ENCODE measurements at places on chromosomes 7 and 10.
A peak's percentile ranks its signal among the peaks of the same experiment; 100 is the strongest.

- no peak for DNase-seq
Measured at GRCh38 chr10:22054961-22055360, 51.4 kb upstream of the DNAJC1 start.

DNA sequence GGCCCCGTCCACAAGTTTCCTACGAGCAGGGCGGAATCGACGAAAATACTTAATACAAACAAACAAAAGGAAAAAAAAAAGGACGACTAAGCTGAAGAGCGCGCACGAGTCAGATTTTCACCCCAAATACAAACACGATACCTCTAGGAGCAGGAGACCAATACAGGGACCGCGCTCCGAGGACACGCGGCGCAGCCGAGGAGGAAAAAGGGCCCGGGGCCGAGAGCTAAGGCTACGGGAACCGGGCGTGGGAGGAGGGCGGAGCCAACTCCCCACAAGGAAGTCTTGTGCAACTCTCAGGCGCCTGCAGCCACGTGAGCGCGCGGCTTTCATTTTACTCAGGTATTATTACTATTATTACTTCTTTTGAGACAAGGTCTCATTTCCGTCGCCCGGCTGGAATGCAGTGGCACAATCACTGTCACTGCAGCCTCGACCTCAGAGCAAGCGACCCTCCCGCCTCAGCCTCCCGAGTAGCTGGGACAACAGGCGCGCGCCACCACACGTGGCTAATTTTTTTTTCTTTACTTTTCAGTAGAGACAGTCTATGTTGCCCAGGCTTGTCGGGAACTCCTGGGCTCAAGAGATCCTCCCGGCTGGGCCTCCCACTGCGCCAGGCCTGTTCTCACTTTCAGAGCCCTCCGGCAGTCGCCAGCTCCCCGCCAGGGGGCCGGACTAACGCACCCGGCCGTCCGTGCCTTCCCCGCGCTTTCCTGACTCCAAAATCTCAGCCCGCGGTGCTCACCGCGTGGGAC is 1.2 kb downstream of the HNRNPF start:
- peak; percentile 97 for DNase-seq

- no peak for DNase-seq
Measured at GRCh38 chr7:143504215-143504936, 26.7 kb downstream of the TAS2R41 start.

- DNase-seq: no peak
Measured at GRCh38 chr10:5555021-5555510, 30.3 kb downstream of the CALML3 start.

- peak; percentile 36 for DNase-seq
Measured at GRCh38 chr7:43905956-43906330, 453 bp downstream of the URGCP start.

DNA sequence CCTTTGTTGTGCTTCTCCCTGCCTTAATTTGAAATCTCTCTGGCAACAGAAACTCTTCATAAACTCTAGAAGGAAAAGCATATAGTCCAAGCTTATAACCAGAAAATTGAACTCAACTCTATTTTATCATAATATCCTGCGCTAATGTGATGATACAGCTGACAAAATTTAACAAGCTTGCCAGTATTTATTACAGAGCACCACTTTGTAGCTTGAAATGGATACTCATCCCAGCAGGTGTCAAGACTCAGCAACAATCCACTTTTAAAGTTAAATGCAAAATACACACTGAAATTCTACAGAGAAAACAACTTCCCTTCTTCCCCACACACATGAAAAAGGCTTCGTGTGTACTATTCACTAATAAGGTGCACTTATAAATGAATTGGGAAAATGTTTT is 228.9 kb downstream of the AGMO start:
- DNase-seq: no peak

- DNase-seq: no peak
Measured at GRCh38 chr10:122379041-122379440, 4.5 kb downstream of the PLEKHA1 start.

- DNase-seq: no peak
Measured at GRCh38 chr10:127154831-127155620, 41.4 kb downstream of the INSYN2A start.

GRCh38 chr10:14700546-14700945 is 74.2 kb downstream of the FAM107B start:
- DNase-seq: no peak

- DNase-seq: no peak
Measured at GRCh38 chr7:51899611-51900010, 583.0 kb upstream of the COBL start.

DNA sequence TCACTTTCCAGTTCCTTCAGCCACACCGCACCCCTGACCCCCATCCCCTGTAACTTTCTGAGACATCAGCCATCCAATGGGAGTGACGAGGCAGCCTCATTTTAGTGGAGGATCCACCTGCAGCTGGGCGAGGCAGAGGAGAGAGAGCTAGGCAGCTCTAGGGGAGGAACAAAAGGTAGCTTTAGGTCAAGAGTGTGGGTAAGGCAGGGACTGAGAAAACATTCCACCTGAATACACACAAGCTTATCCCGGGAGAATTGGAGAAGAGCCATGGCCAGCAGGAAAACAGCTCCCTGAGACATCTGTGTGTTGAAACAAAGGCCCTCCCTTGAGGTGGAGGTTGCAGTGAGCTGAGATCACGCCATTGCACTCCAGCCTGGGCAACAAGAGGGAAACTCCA is 6.7 kb upstream of the KLRG2 start:
- DNase-seq: no peak

GRCh38 chr7:150938566-150938965 is 39.6 kb downstream of the KCNH2 start:
- DNase-seq: no peak

DNA sequence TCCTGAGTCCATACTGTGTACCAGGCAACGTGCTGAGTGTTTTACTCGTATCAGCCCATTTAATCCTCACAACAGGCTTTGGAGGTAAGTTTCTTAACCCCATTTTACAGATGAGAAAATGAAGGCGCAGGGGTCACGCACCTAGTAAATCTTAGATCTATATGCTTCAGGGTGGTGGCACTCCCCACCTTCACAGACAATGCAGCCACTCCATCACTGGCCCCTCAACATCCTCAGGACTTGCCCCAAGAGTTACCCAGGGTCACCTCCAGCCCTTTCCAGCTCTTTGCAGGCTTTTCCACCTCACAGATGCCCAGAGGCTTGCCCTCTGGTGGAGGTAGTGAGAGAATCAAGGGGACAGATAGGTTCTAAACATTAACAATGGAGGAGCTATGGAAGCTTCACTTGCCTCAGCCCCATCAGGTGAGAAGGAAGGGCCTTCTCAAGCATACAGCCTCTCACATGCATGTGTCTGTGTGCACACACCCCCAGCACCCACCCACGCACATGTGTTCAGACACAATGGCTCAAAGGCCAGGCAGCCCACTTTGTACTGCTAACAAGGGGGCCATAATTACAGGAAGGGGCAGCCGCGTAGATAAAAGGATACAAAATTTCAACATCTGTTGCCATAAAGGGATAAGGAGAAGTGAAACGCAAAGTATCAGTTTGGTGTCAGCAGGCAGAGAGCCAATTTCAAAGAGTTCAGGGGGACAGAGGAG is 29.1 kb downstream of the DPCD start:
- DNase-seq: no peak

GRCh38 chr7:70239918-70240317 is 641.6 kb downstream of the AUTS2 start:
- no peak for DNase-seq

- DNase-seq: no peak
Measured at GRCh38 chr10:103742824-103743223, 112.6 kb downstream of the SH3PXD2A start.

GRCh38 chr7:3431306-3431705 is 130.3 kb downstream of the SDK1 start:
- no peak for DNase-seq

GRCh38 chr7:23234569-23235296 is 11.8 kb upstream of the GPNMB start:
- DNase-seq: no peak

DNA sequence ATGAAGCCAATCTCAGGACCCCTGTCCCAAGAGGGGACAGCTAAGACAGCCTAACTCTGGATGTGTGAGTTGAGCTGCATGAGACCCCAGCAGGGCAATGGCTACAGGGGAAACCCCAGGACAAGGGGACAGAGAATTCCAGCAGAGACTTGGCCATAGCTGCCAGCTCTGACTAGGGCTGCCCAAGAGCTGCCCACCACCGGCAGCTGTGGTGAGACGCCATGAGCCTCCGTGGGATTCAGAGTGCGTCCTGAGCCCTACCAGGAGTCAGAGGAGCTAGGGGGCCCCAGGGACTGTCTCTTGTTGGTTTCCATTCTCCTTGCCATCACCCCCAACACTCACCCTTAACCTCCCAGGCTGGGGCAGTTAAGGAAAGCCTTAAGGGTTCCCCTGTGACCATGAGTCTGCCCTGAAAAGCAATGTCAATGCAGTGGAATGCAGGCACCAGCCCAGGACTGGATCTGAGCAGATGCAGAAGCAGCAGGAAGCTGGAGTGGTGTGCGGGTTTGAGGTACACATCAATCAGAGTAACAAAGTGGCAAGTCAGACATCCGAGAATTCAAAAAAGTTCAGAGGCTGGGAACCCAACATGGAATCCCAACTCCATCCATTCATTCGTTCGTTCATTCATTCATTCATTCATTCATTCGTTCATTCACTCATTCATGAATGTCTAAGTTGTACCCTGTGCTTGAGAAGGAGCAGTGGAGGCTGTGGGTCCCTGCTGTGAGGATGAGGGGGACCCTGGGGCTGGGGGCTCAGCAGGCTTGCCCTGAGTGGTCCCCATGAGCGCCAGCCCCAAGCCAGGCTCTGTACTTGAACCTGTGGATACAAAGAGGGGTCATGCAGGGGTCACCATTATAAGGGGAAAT is 52.9 kb downstream of the C10orf120 start:
- DNase-seq: no peak

- no peak for DNase-seq
Measured at GRCh38 chr7:27602766-27603165, 59.9 kb downstream of the HIBADH start.

- no peak for DNase-seq
Measured at GRCh38 chr10:70561070-70561469, 41.5 kb downstream of the PRF1 start.

DNA sequence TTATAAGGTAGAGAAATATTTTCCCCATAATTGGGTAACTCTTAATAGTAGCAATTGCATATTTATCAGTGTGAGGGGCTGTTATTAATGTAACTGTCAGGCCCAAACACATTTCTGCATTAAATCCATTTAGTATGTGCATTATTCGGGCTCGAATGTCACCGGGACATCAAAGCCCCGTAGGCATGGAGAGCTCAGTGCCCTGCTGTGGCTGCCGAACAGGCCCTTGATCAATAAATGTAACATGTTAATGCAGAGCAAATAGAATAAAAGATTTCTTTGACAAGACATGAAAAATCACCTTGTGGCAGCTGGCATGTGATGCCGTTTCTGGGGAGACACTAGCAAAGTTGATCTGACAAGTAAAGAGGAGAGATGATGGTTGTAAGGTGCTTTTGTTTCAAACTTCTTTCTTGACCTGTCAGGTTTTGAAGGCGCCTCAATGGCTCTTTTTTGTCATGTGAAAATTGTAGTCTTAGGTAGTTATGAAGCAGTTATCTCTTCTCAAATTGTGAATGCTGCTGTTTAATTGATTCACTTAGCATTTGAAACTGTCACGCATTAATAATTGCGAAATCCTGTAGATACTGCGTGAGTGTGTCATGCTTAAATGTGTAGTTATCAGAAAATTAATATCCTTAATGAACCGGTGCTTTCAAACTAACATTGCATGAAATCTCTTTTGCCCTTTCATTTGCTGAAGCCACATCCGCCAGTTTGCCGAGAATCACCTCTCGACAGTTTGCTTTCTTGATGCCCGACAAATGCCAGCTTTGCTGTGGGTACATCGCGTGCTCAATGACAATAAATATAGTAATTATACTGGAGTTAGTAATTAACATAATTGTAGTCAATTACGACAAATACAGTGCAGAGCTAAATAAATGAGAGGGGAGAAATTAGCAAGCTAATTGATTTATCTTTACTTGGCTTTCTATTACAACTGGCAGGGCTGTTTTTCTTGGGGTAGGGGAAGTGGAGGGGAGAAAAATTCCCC is 19.5 kb downstream of the LRMDA start:
- DNase-seq: no peak

DNA sequence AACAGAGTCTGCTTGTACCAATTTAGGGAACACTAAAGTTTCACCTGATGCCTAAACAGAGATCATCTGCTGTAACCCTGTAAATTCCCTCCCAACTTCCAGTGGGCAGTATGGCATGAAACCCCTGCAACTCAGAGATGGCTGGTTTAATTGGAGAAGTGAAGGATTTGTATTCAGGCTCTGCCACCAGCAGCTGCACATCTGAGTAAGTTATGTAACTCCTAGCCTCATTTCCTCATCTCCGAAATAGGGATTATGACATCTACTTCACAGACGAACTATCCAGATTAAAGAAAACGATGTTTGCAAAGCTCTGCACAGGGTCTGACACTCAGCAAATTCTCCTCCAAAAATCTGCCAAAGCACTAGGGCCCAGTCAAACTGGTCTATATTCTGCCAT is 493.0 kb downstream of the KCNMA1 start:
- DNase-seq: no peak

DNA sequence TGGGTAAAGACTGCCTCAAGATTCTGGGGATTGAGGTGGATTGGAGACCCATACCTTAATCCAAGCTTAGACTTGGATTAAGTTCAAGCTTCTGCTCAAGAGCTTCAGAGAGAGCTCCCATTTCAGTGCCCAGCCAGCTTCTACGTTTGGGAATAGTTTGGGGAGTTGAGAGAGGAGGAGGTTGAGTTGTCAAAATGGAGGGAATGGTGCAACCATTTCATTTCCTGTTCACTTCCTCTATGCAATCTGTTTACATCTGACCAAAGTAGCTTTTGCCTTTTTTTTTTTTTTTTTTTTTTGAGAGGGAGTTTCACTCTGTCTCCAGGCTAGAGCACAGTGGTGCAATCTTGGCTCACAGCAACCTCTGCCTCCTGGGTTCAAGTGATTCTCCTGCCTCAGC is 65.8 kb downstream of the ENTPD1 start:
- DNase-seq: no peak

GRCh38 chr10:43251419-43252165 is 15.3 kb downstream of the RASGEF1A start:
- no peak for DNase-seq

GRCh38 chr10:5644930-5645329 is 21.5 kb downstream of the ASB13 start:
- no peak for DNase-seq

DNA sequence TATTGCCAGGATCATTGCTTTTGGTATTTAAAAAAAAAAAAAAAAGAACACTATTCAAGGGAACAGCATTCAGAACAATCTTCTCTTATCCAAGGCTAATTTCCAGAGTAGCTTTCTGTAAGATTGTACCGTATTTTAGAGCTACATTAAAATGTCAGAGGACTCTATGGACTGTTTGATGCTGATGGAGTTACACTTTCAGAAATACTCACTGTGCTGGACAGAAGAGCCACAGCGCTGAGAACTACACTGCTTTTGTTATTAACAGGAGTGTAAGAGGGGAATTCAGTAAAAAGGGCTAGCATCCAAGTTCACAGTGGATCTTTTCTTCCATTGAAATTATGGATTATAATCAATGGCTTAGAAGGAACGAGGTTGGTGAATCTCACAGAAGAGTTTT is 247.7 kb downstream of the AHR start:
- DNase-seq: no peak

Measured in activated CD8-positive, alpha-beta T cell treated with anti-CD3 and anti-CD28 coated beads for 36 hours (primary cell).